CD4-positive, alpha-beta memory T cell (primary cell): ENCODE measurements at places on chromosomes 7 and 10.
A peak's percentile ranks its signal among the peaks of the same experiment; 100 is the strongest.

GRCh38 chr7:155815332-155816191, 3.3 kb upstream of the SHH start:
- peak; percentile 5 for DNase-seq

- no peak for DNase-seq
Measured at GRCh38 chr10:47296156-47296894, 3.7 kb upstream of the GDF10 start.

DNA sequence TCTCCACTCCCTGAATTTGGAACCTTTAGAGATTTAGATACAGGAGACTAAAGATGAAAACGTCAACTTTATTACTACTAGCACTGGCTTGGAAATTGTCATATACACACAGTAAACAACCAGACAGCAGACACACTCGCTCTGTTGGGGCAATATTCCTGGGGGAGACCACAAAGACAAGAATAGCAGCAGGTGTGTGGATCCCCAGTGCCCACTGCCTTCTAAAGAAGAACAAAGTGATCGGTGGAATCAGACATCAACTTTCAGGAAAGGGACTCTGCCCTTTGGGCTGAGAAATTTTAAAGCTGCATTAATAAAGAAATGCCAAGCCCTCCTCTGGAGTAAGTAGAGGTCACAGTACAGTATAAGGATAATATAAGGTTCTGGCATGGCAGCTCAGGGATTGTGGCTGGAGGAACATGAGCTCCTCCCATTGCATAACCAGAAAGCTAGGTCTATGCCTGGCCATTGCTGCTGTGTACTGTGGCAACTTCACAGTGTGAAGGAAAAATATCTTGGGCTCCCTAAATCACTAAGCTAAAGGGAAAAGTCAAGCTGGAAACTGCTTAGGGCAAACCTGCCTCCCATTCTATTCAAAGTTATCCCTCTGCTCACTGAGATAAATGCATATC, 57.1 kb upstream of the ANKRD1 start:
- DNase-seq = no peak

DNA sequence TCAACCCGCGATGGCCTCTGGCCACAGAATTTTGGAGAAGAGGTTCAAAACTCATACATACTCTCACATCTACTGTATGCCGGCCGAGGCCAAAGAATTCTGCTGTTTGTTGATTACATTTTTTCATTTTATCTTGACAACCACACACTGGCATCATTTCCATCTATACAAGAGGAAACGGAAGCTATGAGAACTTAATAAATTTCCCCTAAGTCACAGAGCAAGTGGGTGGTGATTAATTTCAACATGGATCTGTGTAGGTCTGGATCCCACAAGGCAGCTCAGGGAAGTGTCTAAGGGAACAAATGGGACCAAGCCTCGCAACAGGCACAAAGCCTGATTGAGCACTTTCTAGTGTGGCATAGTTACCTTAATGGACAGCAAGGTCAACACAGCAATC, 18.0 kb downstream of the ELMO1 start:
- no peak for DNase-seq

- DNase-seq = no peak
Measured at GRCh38 chr10:18418541-18419215, 232.7 kb downstream of the NSUN6 start.

DNA sequence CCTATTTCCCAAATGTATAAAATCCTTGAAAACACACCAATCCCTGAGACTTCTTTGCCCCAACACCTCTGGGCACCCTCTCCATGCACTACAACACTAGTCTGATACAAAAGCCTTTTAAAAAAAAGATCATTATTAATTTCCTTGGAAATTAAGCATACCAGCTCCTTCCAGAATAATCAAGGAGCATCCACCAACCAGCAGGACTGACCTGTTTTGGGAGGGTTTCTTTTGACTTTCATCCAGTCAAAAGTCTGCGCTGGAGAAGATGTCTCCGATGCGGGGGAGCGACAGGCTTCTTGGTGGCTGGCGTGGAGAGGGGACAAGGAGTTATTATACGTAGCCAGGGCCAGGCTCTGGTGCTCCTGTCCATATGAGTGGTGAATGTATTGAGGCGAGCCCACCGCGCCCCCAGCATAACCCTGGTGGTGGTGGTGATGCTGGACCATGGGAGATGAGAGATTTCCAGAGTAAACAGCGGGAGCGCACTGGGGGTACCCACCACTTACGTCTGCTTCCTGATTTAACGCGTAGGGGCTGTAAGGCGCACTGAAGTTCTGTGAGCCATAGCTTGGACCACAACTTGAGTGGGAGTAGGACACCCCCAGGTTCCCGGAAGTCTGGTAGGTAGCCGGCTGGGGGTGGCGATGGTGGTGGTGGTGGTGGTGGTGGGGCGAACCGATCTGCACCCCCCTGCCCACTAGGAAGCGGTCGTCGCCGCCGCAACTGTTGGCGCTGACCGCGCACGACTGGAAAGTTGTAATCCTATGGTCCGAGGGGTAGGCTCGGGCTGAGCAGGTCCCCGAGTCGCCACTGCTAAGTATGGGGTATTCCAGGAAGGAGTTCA, 527 bp downstream of the HOXA1 start:
- DNase-seq = no peak

DNA sequence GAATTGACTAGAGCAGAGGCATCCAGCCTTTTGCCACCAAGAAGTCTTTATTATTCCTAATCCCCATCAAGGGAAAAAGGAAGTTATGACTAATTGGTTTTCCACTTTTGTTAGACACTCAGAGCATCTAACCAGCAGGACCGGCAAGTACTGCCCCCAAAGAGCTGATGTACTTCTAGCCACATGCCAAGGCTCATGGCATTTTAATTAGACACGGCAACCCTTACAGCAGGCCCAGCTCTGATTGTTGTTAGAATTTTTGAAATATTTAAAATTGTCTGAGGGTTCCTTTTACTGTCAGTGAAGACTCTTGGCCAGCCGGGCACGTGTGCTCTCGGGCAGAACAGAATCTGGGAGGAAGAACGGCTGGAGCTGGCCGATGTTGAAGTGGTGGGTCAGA, 114.8 kb downstream of the SPAG6 start:
- DNase-seq = no peak

- DNase-seq = no peak
Measured at GRCh38 chr7:6154542-6155404, 117.7 kb downstream of the CYTH3 start.

DNA sequence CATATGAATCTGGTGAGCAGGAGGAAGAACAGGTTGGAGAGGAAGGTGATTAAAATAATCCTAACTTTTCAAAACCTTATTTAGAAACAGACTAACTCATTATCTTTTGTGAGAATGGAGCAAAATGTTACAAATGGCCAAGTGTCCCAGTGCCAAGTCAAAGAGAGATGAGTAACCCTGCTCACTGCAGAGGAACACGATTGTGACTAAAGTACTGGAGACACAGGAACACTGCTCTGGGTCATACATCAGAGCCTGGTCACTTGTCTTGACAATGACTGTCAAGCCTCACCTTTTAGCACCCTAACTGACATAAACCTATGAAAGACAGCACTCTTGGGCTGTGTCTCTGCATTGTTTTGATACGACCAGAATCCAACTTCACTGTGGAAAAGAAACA, 108.8 kb downstream of the SGMS1 start:
- no peak for DNase-seq

- no peak for DNase-seq
Measured at GRCh38 chr7:17968791-17969715, 28.8 kb upstream of the SNX13 start.

GRCh38 chr7:144022169-144022568, 22.0 kb downstream of the OR6B1 start:
- DNase-seq = no peak

DNA sequence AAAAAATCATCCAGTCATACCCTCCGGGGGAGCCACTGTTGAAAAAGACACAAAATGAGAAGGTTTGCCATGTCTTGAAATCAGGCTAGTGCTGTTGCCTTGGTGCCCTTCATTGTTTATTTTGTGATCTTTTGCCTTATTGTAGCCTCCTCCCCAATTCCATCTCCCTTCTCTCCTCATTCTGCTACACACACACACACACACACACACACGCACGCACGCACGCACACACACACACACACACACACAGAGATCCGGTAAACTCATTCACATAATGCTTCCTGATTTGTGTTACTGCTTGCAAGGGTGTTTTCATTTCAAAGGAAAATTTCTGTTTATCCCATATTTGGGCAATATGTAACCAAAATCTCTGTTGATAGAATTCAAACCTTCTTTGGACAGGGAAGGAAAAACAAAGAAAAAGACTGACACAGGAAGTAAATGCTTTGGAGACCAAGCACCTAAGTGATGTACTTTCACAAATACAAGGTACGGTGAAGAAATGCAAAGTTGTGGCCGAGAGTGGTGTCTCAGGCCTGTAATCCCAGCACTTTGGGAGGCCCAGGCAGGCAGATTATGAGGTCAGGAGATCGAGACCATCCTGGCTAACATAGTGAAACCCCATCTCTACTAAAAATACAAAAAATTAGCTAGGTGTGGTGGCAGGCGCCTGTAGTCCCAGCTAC, 141.1 kb upstream of the CDK13 start:
- DNase-seq = no peak

GRCh38 chr7:90671571-90671970, 75.5 kb downstream of the CDK14 start:
- no peak for DNase-seq

DNA sequence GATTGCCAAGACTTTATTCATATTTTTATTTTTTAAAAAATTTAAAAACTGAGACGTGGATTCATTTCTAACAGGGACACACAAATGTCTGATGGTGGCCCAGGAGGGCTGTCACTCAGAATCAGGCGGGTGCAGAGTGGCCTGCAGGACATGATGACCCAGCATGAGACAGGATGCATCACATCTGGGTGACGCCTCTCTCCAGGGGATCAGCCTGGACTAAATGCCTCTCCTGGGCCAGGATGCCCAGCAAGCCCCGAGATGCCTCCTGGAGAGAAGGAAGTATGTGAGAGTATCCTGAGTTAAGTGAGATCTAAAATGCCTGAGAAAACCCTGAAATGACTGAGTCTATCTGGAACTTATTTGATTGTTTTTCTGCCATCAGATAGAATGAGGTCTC, 16.9 kb upstream of the MTURN start:
- DNase-seq = no peak

DNA sequence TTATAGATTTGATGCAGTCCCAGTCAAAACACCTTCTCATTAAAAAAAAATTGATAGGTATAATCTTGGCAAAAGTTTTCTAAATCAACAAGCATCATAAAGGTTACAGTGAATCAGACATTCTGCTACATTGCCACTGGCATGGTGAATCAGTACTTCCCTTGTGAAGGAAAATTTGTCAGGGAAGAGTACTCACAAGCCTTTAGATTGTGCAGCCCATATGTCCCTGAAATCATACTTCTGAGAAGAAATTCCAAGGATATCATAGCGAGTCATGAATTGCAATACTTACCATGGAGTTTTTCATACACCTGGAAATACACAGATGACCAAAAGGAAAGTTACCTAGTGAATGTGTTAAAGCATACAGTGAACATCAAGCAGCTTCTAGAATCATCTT, 17.2 kb downstream of the VSTM2A start:
- no peak for DNase-seq

DNA sequence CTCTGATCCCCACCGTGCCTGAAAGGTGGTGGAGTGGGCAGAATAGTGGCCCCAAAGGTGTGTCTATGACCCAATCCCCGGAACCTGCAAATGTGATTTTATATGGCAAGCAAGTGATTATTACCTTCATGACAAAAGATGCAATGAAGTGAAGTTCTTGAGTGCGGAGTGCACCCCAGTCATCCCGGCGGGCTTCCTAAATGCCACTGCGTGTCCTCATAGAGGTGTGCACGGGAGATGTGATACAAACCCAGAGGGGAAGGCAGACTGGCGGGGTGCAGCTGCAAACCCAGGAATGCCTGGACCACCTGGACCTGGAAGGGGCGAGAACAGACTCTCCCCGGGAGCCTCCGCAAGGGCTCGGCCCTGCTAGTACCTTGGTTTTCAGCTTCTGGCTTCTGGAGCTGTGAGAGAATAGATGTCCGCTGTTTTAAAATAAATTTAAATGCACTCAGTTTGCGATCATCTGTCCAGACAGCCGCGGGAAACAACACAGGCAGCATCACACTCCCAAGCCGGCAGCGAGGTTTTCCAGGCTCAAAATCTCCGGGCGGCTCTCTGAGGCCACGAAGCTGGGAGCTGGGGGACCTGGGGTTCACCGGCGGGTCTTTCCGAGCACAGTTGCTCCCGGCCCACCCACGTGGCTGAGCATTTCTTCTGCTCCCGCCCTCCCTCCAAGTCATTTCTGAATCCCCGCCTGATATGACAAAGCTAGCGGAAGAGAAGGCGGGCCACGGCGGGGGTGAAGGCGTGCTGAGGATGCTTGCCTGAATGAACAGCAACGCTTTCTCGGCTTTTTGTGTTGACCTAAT, 50.4 kb upstream of the EBF3 start:
- DNase-seq = no peak

GRCh38 chr7:101496017-101496416, 133.1 kb downstream of the MYL10 start:
- no peak for DNase-seq

DNA sequence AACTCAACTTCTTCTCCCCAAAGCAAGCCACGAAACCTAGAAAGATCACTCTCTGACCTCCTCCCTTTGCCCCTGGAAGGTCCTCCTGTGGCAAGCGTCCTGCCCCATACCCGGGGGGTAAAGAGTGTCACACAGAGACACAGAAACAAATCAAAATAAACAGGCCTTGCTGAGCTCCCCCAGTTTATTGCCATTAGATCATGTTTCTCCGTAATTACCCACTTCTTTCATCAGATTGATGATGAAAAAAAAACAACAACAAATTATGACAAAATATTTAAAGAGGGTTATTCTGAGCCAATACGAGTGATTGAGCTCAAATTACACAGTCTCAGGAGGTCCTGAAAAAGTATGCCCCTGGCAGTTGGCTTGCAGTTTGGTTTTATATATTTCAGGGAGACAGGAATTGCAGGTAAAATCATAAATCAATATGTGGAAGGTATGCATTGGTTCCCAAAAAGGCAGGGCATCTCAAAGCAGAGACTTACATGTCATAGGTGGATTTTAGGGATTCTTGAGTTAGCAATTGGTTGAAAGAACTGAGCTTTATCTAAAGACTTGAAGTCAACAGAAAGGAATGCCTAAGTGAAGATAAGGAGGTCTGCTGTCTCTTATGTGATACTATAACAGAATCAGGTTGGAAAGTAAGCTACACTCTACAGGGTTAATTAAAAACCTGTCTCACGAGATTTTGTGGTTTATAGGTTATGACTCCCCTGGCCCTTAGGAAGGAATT, 86.2 kb downstream of the APBB1IP start:
- DNase-seq = no peak

DNA sequence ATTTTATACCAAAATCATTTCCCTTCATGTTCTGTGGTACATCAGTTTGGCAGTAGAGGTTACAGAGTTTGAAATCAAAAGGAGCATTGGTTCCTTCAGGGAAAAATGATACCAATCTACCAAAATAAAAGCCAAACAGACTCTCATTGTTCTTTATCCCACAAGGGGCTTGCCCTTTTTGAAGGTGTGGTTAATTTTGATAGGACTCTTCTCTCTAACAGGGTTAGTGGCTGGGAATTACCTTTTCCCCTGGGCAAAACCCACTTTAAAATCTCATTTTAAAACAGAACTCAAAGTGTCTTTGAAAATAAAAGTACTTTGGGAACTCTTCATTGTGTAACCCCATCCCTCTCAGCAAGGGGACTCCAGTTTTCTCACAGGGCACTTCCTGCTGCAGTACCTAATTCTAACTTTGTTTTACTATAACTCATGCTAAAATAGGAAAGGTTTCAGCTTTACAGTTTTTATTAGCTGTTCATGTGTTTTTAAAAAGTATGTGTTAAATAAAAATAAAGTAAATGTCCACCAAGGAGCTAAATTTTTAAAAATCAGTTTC, 30.6 kb downstream of the SMNDC1 start:
- DNase-seq = no peak

- DNase-seq = no peak
Measured at GRCh38 chr7:90749262-90749661, 153.1 kb downstream of the CDK14 start.

GRCh38 chr10:64219271-64220025, 698.2 kb downstream of the REEP3 start:
- no peak for DNase-seq
